ENCODE measurements at places on chromosomes 12 and 14.

- DNase-seq = no peak
Observed at GRCh38 chr12:5912437-5913334, 32.4 kb downstream of the ANO2 start.

DNA sequence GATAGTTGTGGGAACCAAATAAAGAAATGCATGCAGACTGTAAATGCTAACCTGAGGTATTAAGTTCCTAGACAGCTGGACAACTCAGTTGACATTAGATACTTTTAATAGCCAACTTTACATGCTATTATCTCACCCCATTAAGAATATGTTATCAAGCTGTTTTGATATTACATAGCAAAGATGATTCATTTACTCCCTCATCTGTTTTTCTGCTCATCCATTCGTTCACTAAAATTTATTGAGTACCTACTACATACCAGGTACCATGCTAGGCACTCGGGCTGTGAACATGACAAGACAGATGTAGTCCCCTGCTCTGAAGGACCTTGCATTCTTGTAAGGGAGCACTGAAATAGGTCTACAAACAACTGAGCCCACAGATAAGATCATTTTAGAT, 192.4 kb downstream of the DACT1 start:
- no peak for DNase-seq

GRCh38 chr12:117272690-117273089, 82.4 kb upstream of the FBXO21 start:
- no peak for DNase-seq

GRCh38 chr12:2543801-2544200, 251.0 kb upstream of the FKBP4 start:
- DNase-seq = no peak

DNA sequence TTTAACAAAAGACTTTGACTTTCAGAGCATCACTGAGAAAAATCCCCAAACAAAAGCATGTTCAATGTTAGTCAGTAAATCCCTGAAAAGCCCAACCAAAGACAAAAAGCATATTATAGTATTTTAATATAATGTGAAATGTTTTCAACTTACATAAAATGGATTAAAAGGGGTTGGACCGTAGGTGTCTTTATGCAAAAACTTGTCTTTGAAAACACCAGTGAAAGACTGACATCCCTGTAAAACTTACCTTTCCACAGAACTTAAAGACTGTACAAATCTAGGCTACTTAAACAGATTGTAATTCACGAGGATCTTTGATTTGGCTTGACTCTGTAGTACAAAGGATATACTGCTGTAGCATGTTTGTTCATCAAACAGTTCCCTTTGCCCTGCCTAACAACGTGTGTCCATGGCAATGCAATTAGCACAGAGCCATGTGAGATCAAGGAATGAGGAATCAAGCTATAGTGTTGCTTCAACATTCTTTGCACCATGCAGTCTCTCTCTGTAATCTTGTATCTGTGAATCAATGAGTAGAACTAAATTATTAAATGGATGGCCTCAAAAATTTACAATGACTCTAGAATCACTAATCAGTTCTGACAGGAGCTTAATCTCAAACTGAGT, 138.5 kb upstream of the SYT1 start:
- DNase-seq = no peak

DNA sequence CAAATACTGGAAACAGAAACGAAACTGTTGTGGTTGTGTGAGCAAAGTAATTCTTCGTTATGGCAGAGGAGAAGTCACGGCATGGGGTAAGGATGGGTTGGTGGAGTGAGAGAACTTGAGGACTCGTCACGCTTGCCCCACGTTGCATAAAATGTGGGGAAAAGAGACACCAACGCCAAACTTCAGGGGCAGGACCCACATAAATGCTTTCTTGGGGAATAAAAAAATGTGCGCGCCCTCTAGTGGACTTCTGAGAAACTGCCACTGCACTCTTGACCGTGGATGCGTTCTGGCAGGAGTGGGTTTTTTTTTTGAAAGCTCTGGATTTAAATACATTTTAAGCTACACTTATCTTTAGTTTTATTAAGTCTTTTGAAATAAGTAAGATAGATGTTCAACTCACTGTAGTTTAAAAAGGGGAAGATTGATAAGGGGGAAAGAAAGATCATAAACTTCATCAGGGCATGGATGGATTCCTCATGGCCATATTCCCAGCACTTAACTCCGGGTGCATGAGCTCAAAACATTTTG, 4.1 kb upstream of the IGF1 start:
- no peak for DNase-seq

DNA sequence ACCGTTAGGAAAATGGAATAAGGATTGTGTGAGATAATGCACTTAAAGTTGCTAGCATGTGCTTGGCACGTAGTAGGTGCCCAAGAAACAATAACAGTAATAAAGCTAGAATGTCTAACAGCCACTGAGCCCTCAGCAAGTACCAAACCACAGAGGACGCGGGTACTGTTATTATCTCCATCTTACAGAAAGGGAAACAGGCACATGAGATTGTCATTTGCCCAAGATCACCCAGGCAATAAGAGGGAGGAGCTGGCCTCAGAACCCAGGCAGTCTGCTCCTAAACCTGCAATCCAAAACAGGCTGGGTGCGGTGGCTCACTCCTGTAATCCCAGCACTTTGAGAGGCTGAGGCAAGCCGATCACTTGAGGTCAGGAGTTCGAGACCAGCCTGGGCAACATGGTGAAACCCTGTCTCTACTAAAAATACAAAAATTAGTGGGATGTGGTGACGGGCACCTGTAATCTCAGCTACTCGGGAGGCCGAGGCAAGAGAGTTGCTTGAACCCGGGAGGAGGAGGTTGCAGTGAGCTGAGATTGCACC, 5.1 kb upstream of the SDS start:
- DNase-seq = no peak

DNA sequence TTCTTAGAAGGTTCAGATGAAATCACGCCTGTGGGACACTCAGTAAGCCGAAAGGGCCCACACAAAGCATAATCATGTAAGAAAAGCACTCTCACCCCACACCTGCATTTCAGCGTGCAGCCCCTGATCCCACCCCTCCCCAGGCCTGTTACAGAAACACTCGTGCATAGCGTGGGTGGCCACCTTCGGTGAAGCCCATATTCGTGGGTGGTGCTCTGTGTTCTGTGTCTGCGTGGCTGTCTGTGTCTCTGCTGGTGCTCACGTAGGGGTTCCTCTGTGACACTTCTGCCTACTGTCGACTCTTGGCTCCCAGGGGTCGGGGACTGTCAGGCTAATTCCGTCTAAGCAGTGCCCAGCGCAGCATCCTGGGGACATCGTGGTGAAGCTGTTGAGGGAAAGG, 74.0 kb downstream of the B4GALNT3 start:
- DNase-seq = no peak

DNA sequence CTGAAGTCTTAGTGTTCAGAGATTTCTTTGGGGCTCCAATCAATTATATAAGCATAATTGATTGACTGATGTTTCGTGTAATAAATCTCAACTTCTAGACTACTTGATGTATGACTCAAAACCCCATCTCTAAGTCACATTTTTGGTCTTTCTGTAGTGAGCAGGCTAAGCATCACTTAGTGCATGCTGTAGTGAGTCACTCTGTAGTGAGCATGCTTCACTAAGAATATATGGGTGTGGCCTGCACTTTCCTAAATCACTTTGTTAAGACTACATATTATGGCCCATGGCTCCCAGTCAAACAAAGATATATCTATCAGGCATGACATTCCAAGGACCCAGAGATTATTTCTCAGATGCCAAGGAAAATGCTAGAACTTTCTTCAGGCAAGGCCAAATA, 909.4 kb upstream of the LRFN5 start:
- DNase-seq = no peak

GRCh38 chr12:131830335-131830913, 2.2 kb downstream of the MMP17 start:
- no peak for DNase-seq

GRCh38 chr12:57521525-57522010, 1.1 kb upstream of the MBD6 start:
- DNase-seq = no peak

DNA sequence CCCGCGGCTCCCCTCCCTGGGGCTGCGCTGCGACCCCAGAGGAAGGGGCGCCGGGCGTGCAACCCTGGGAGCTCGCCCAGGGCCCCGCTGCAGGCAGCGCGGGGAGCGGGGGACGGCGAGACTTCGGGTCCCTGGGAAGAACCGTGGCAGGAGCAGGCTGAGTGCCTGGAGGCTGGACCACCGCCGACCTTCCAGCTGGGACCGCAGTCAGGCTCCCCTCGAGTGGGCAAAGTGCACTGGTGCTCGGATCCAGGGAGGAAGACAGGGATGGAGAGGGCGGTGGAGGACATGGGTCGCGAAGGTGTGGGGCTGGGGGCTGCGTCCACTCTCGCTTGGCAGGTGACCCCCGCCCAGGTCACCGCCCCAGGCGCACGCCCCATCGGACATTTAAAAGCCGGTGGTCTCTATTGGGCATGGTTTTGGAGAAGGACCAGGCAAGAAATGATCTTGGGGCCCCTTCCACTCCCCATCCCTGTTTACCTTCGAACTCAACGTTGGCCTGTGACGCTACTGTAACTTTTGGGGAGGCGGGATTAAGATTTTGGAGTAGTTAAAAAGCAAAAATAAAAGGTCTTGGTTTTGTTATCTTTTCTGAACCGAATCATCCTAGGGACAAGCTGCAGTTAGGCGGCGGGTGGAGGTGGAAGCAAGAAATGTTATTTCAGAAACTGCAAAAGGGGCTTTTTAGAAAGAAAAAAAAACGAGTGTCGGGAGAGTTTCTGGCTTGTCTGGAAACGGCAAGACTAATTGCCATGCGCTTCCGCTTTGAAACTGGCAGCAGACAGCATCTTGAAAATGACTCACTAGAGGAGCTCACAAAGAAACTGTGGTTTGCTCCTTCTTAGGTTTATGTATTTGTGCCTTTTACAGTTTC, 1.0 kb downstream of the ELK3 start:
- DNase-seq = peak; percentile 65

DNA sequence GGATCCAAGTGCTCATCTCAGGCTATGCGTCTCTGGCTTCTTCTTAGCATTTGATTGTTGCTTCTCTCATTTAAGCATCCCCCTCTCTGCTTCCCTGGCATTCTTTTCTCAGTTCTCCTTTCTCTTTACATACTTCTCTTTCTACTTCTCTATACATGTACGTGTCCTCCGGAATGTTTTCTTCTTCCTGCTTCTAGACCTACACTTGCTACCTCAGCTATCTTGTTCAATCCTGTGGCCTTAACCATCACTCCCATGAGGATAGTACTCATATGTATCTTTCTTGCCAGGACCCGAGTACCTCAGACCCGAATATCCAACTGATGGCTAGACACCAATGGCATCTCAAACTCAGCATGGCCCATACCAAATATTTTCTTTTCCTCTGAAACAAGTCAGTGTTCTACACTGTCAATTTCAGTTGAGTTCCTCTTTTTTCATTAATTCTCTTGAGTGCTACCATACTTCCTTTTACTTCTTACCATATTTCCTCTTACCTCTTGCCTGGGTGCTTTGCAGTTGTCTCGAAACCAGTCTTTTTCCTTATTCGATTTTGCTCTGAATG, 115.1 kb upstream of the SLC38A2 start:
- DNase-seq = no peak

DNA sequence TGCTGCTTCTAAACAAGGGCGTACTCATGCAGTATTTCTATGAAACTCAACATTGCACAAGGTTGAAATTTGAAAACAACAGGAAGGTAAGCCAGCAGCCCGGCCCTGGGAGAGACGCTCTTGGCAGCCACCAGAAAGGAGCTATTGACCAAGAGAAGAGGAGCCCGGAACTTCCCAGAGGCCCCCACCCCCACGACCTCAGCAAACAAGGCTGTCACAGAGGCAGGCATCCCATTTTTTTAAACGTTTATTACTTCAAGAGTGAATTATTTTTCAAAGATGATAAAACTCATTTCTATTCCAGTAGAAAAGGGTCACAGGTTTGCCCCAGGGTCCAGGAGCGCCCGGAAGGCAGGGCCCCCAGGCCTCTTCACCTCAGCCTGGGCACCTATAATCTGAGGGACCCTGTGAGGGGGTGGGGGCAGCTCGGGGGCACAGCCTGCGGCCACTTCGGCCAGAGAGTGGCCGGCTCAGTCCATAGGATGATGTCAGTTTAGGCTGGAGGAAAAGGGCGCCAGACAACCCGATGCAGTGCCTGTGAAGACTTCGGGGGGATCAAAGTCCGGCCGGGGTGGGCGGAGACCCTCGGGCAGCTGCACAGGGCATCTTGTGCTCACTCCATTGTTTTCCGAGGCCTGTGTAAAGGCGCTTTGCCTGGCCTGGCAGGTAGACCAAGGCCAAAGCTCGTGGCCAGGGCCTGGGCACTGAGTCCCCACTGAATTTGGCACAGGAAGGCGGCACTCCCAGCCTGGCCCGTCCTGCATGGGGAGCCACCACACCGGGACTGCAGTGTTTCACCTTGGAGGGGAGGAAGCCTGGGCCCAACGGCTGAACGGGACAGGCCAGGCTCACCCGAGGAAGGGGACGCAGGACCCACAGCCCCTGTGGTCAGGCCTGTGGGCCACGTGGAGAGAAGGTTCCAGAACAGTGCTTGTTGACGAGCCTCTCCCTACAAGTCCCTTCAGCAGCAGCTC, 86.0 kb downstream of the SCARB1 start:
- no peak for DNase-seq

DNA sequence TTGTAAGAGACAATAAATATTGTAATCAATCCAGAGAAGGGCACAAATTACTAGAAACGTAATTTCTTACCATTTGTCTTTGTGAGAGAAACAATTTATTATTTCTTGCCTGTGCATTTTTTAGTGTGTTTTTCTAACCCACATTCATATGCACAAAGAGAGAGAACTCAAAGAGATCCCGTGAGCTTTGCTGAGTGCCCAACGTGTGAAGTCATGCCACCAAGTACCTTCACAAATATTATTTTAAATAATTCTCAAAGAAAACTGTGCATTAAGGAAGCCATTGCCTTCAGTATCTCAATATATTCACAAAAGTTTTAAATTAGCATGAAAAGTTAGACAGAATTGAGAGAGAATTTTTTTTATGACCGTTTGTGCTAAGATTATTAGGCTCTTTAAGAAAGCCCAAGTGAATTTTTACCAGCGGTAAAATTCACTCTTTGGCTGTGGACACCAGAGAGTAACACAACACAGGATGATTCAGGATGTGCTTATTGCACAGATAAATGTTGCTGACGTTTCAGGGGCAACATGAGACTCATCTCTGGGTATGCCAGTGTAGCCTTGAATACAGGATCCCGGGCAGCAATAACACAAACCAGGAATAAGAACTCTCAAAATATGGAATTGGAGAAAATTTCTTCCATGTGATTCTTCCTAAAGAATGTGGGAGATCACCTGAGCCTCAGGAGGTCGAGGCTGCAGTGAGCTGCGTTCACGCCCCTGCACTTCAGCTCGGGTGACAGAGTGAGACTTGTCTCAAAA, 2.9 kb downstream of the ARHGDIB start:
- DNase-seq = peak; percentile 50

- no peak for DNase-seq
Observed at GRCh38 chr14:31828946-31829868, 247.9 kb upstream of the ARHGAP5 start.

- DNase-seq = no peak
Observed at GRCh38 chr12:47449797-47450196, 256.0 kb downstream of the RPAP3 start.

Measured in naive thymus-derived CD8-positive, alpha-beta T cell (primary cell).